ENCODE measurements at places on chromosomes 2 and 18.

- DNase-seq, result no peak
Measured at GRCh38 chr2:219531639-219532377, 11.8 kb downstream of the CHPF start.

- no peak for DNase-seq
Measured at GRCh38 chr2:231382116-231382515, 13.4 kb upstream of the B3GNT7 start.

GRCh38 chr2:46956981-46957531 is 41.5 kb upstream of the MCFD2 start:
- DNase-seq, result no peak

DNA sequence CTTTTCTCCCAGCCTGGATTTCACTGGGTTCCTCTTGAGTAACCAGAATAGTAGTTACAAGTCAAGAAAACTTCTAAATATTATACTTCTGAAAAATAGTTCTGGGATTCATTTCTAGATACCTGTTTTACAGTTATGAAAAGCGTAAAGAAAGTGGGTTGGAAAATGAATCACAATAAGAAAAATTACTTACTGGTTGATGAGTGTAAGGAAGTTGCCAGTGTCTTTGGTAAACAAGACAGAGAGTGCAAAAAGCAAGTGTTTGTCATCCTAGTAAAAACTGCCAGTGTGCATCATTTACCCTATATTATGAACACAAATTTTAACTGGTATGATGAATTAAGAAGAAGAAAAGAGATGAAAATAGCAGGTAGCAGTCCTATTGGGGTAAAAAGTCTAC is 88.9 kb downstream of the R3HDM1 start:
- DNase-seq, result no peak
